ENCODE measurements at places on chromosomes 3 and 15.

GRCh38 chr3:152047465-152047864 lies 174.0 kb downstream of the SUCNR1 start:
- H3K27ac ChIP-seq = no peak overlapping the region
- no peak overlapping the region for H3K4me3 ChIP-seq
- H3K27me3 ChIP-seq = no peaks in the 10 kb centered on the region

GRCh38 chr3:183815951-183816475 lies 9.4 kb downstream of the MAP6D1 start:
- H3K27ac ChIP-seq = no peak overlapping the region
- no peak for DNase-seq
- H3K4me1 ChIP-seq = no peaks in the 10 kb centered on the region
- no peak overlapping the region for H3K4me3 ChIP-seq

DNA sequence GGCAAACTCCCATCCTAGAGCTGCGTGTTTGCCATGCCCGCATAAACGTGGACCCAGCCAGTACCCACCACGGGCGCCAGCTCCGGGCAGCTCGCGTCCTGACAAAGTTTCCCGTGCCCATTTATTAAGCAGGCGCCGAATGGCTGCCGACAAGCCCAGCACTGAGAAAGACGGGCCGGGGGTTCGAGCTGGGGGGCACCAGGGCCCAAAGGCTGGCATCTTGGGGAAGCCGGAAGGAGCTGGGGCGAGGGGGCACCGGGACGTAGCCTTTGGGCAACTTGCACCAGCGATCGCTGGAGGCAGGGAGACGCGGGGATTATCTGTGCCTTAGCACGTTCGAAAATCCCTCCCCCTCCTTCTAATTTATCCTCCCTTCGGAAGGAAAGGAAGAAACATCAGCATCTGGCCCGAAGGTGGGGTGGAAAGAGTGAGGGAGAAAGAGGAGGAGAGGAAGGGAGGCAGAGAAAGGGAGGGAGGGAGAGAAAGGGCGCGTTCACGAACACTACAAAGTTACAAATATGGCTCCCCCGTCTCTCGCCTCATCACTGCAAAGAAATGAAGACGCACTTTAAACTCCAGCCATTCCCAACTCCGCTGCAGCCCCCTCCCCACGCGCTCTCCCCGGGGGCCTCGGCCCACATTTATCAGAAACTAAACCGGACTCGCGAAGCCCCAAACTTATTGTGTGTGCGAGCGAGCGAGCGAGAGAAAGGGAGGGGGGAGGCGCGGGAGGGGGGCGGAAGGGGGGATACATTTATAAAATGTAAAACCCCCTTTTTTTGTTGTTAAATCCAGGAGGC lies 1.0 kb downstream of the ANP32A start:
- H3K27me3 ChIP-seq = no peaks in the 10 kb centered on the region
- peaks cover 25% of the 10 kb centered on the region for H3K4me1 ChIP-seq
- peak; percentile 67 for DNase-seq
- no peaks in the 10 kb centered on the region for H3K36me3 ChIP-seq

GRCh38 chr3:64049832-64050231 lies 26.5 kb upstream of the PSMD6 start:
- no peaks in the 10 kb centered on the region for H3K4me1 ChIP-seq
- DNase-seq = no peak

DNA sequence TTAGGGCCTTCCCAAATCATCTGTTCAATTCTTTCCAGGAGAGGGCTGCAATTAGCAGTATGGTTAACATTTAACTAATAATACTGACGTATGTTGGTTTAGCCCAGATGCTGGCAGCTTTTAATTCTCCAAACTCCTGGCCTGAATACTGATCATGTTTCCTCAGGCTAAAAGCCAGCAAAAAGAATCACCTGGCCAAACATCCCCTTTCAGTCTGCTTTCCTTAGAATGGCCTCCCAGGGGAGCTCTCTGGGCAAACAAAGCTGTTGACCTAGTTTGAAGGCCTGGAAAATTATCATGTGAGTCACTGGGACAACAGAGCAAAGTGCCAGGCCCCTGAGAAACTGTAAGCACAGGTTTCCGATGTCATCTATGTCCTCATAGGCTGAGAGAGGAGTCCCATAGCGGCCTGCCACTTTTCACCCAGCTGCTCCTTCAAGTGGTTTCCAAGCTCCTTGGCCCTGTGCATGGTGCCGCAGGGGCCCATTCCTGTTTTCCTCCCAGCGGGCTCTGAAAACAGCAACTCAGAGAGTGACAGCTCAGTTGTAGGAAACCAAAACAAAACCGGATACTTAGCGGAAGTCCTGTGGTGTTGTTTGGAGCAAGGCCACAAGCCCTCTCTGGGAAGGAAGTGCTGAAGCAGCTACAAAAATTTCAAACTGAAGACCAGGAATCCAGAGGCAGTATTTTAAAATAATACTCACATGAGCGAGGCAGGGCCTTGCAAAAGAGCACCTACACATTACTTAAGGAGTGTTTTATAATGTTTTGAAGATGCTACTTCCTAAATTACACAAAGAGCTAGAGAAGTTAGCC lies 36.5 kb upstream of the RAB11A start:
- peaks cover 25% of the 10 kb centered on the region for H3K4me1 ChIP-seq
- no peaks in the 10 kb centered on the region for H3K36me3 ChIP-seq
- H3K4me3 ChIP-seq = no peak overlapping the region
- DNase-seq = peak; percentile 93
- H3K27ac ChIP-seq = peak overlapping the region; percentile 92

- H3K36me3 ChIP-seq = no peaks in the 10 kb centered on the region
- no peaks in the 10 kb centered on the region for H3K4me1 ChIP-seq
- H3K27ac ChIP-seq = no peak overlapping the region
- H3K27me3 ChIP-seq = no peaks in the 10 kb centered on the region
- peak; percentile 4 for DNase-seq
Observed at GRCh38 chr15:35926007-35926380, 380.0 kb upstream of the DPH6 start.

All from hepatocyte (in vitro differentiated cells).